Bladder microvascular endothelial cell (primary cell): ENCODE measurements at places on chromosomes 7 and 10. TPM values are rescaled to one million over a fixed set of nuclear protein-coding genes. Genes with fewer than 3 reads are reported as not detected.

The CFTR gene
- total RNA-seq = not detected in 2 replicates

The GRID2IP gene
- total RNA-seq = under 0.01 TPM in 1 of 2 replicates, not detected in the other

The CRTAC1 gene
- total RNA-seq = 0.16 and 3.1 TPM in 2 replicates

The EPHB6 gene
- under 0.01 TPM in 1 of 2 replicates, not detected in the other for total RNA-seq

The TCAF1 gene
- total RNA-seq = 20.1 and 53.7 TPM in 2 replicates

The ZNF775 gene
- 7.0 and 7.8 TPM in 2 replicates for total RNA-seq

The NPTX2 gene
- total RNA-seq = 0.69 and 0.97 TPM in 2 replicates

The CLDN4 gene
- 0.06 and 0.16 TPM in 2 replicates for total RNA-seq

The C10orf105 gene
- not detected in 2 replicates for total RNA-seq

The CRHR2 gene
- total RNA-seq = not detected in 2 replicates

The TBC1D12 gene
- 10.5 and 17.7 TPM in 2 replicates for total RNA-seq

The MRPS24 gene
- total RNA-seq = 48.3 and 61.4 TPM in 2 replicates

The LRIT2 gene
- total RNA-seq = not detected in 2 replicates

The GARIN1A gene
- total RNA-seq = 0.16 and 0.25 TPM in 2 replicates

The GPER1 gene
- 0.32 and 1.1 TPM in 2 replicates for total RNA-seq

The CTTNBP2 gene
- not detected in 2 replicates for total RNA-seq

The LBX1 gene
- not detected in 2 replicates for total RNA-seq

The PNLIPRP3 gene
- not detected in 2 replicates for total RNA-seq

The AGBL3 gene
- 0.82 and 1.6 TPM in 2 replicates for total RNA-seq

The BAMBI gene
- total RNA-seq = 0.32 and 1.6 TPM in 2 replicates

The ADAM22 gene
- total RNA-seq = 0.16 and 0.57 TPM in 2 replicates

The SNX8 gene
- total RNA-seq = 6.5 and 15.1 TPM in 2 replicates

The VSTM2A gene
- total RNA-seq = not detected in 2 replicates

The POLL gene
- 6.6 and 8.0 TPM in 2 replicates for total RNA-seq

The WDR37 gene
- total RNA-seq = 12.3 and 22.4 TPM in 2 replicates

The TEX36 gene
- total RNA-seq = not detected in 2 replicates

The CYP26A1 gene
- 0.65 and 1.9 TPM in 2 replicates for total RNA-seq

The GARS1 gene
- total RNA-seq = 78.0 and 142 TPM in 2 replicates

The GRM8 gene
- not detected in 2 replicates for total RNA-seq

The DRGX gene
- not detected in 2 replicates for total RNA-seq

The HPSE2 gene
- total RNA-seq = not detected in 2 replicates

The C10orf67 gene
- total RNA-seq = not detected in 2 replicates

The BEND7 gene
- total RNA-seq = 10.0 and 21.2 TPM in 2 replicates

The GLI3 gene
- total RNA-seq = 1.9 and 2.6 TPM in 2 replicates

The GDI2 gene
- total RNA-seq = 420 and 441 TPM in 2 replicates

The SLIT1 gene
- 0.06 TPM in 1 of 2 replicates, not detected in the other for total RNA-seq

The OGA gene
- 65.4 and 112 TPM in 2 replicates for total RNA-seq

The TBRG4 gene
- 54.2 and 59.0 TPM in 2 replicates for total RNA-seq

The DOCK4 gene
- total RNA-seq = 87.1 and 183 TPM in 2 replicates

The SYT15 gene
- 0.32 and 0.44 TPM in 2 replicates for total RNA-seq

The SUN3 gene
- total RNA-seq = not detected in 2 replicates

The FFAR4 gene
- not detected in 2 replicates for total RNA-seq

The UTF1 gene
- not detected in 2 replicates for total RNA-seq

The DDIT4 gene
- total RNA-seq = 166 and 174 TPM in 2 replicates

The LEP gene
- total RNA-seq = not detected in 2 replicates

The ASB15 gene
- total RNA-seq = not detected in 2 replicates

The FZD1 gene
- total RNA-seq = 1.5 and 5.3 TPM in 2 replicates

The TACC2 gene
- 6.0 and 6.1 TPM in 2 replicates for total RNA-seq

The KLF14 gene
- not detected in 2 replicates for total RNA-seq

The MEOX2 gene
- 23.5 and 68.8 TPM in 2 replicates for total RNA-seq

The CYP3A4 gene
- total RNA-seq = not detected in 2 replicates
